ENCODE measurements at places on chromosomes 16 and 17. TPM values are rescaled to one million over a fixed set of nuclear protein-coding genes. Genes with fewer than 3 reads are reported as not detected.

The GINS2 gene
- total RNA-seq: 1.2 TPM

The OTOP3 gene
- 1.6 TPM for total RNA-seq

The PYY gene
- 89.2 TPM for total RNA-seq

The CMTM1 gene
- total RNA-seq: 2.0 TPM

The PIMREG gene
- total RNA-seq: 0.41 TPM

The PIP4K2B gene
- 15.3 TPM for total RNA-seq

The TMEM88 gene
- 5.5 TPM for total RNA-seq

The SLC2A4 gene
- 21.7 TPM for total RNA-seq

The SMURF2 gene
- 27.0 TPM for total RNA-seq

The PLCG2 gene
- total RNA-seq: 35.6 TPM

The BAIAP3 gene
- total RNA-seq: 9.7 TPM

The CLDN7 gene
- total RNA-seq: 965 TPM

The ITGB3 gene
- total RNA-seq: 7.9 TPM

The KRT24 gene
- 0.64 TPM for total RNA-seq

The TP53TG3C gene
- not detected for total RNA-seq

The FOXL1 gene
- total RNA-seq: 1.2 TPM

The TAT gene
- 3.4 TPM for total RNA-seq

The ZNF750 gene
- not detected for total RNA-seq

The MPV17L gene
- 6.3 TPM for total RNA-seq

The TMIGD1 gene
- total RNA-seq: 0.80 TPM

The TNFRSF17 gene
- not detected for total RNA-seq

The ARL5C gene
- not detected for total RNA-seq

The PRR35 gene
- not detected for total RNA-seq

The SLC16A6 gene
- not detected for total RNA-seq

The TSNAXIP1 gene
- total RNA-seq: not detected

The ARHGAP23 gene
- total RNA-seq: 20.1 TPM

The IL17C gene
- not detected for total RNA-seq

The KRT39 gene
- total RNA-seq: not detected

The ITGAL gene
- 10.5 TPM for total RNA-seq

The PNMT gene
- total RNA-seq: 1.5 TPM

The KRTAP4-6 gene
- total RNA-seq: not detected

The PRSS27 gene
- total RNA-seq: not detected

The SLC13A2 gene
- 95.0 TPM for total RNA-seq

The TBC1D3C gene
- not detected for total RNA-seq

The MT1H gene
- total RNA-seq: 3.0 TPM

The CASKIN2 gene
- 21.6 TPM for total RNA-seq

The MT1M gene
- total RNA-seq: not detected

The RCVRN gene
- total RNA-seq: not detected

The PPL gene
- total RNA-seq: 13.5 TPM

The BBS2 gene
- 38.7 TPM for total RNA-seq

The NEUROD2 gene
- not detected for total RNA-seq

The MYH8 gene
- total RNA-seq: not detected

The CHST6 gene
- 3.7 TPM for total RNA-seq

The G6PC1 gene
- not detected for total RNA-seq

The GJD3 gene
- total RNA-seq: not detected

The KCTD19 gene
- total RNA-seq: not detected

The OMG gene
- not detected for total RNA-seq

The UTS2R gene
- total RNA-seq: 0.48 TPM

The CD300H gene
- not detected for total RNA-seq

The PRSS21 gene
- not detected for total RNA-seq

The NPW gene
- not detected for total RNA-seq

The ACD gene
- 2.0 TPM for total RNA-seq

The WNT9B gene
- not detected for total RNA-seq

The APOBR gene
- total RNA-seq: 60.0 TPM

The FGF11 gene
- 1.9 TPM for total RNA-seq
